ENCODE measurements at places on chromosomes 3 and 15.

DNA sequence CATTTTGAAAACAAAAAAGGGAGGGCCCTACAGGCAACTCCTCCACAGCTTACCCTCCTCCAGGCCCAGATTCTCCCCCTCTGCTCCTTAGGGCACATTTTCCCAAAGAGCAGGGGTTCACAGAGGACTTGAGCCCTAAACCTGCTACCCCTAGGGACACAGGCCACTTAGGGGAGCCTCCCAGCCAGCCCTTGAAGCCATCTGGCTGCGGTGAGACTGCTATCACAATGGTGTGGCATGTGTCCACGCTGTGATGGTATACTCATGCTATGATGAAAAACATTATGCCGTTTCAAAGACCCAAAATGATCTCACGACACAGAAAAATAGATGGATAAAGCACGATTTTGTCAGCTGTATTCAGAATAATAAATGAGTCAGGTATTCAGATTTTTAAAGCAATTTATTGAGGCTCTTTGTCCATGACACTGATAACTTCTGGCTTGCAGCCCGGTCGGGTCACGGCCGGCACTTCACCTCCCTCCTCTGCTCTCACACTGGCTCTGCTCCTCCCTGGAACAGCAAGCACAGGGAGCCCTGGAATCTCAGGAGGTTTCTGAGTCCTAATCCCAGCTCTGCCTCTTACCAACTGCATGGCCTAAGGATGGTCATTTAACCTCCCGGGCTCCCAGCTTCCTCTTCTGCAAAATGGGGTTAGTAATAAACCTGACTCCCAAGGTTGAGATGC, 115.3 kb downstream of the MEGF11 start:
- DNase-seq = no peak

DNA sequence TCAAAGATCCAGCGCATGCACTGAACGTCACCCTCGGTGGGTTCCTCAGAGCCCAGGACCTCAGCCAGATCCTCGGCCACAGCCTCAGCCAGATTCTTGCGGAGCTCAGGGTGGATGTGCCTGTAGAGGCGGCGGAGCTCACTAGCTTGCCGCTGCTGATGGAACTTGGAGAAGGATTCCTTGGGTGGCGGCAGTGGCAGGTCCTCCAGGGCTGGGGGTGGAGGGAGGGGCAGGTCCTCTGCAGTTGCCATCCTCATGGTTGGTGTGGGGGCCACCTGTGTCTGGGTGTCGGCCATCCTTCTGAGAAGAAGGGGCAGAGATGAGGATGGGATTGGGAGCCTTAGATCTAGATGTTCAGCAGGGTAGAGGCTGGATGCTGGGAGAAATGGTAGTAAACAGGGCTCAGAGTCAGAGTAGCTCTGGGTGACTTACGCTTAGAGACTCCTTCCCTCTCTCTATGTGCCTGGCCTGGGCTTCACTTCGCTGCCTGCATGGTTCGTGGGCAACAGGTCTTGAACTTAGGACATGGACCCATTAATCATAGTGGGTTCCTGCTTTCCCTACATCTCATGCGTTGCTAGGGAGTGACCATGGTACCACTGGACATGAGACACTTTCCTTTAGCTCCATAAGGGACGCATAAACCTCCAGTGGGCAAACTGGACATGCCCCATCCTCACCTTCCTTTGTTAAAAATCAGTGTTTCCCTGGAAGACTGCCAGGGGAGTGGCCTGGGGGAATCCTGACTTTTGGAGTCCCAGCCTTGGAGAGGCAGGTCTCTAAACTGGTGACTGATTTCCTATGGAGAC, 3.0 kb downstream of the XIRP1 start:
- DNase-seq = no peak

GRCh38 chr15:44441095-44441501, 13.7 kb downstream of the CTDSPL2 start:
- no peak for DNase-seq

DNA sequence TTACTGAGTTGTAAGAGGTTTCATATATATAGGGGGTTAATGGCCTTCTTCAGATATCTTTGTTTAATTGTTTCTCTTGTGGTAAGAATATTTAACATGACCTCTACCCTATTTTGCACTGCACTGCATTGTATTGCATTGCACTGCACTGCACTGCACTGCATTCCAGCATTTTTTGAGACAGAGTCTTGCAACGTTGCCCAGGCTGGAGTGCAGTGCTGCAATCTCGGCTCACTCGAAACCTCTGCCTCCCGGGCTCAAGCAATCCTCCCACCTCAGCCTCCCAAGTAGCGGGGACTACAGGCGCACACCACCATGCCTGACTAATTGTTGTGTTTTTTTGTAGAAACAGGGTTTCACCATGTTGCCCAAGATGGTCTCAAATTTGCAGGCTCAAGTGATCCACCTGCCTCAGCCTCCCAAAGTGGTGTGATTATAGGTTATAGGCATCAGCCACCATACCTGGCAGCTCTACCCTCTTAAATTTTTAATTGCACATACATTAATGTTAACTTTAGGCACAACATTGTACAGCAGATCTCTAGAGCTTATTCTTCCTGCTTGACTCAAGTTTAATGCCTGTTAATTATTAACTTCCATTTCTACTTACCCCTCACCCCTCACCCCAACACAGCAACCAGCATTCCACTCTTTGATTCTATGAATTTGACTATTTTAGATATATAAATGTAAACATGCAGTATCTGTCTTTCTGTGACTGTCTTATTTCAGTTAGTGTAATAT, 38.4 kb downstream of the NEDD4 start:
- DNase-seq = no peak

DNA sequence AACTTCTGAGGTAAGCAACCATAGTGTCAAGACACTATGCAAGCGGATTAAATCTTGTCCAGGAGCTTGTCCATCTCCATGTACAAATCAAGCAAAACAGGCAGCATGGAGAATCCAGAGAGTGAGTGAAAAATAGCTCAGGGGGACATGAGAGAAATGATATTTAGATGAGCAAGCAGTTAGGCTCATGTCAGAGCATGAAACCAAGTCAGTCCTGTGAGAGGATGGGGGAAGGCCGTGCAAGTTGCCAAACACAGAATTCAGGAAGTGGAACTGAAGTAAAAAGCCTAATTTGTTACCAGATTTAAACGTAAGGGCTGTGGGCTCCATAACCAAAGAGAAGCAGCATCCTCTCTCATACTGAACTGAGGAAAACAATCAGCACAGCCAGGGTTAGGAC, 995.9 kb downstream of the MCTP2 start:
- no peak for DNase-seq

DNA sequence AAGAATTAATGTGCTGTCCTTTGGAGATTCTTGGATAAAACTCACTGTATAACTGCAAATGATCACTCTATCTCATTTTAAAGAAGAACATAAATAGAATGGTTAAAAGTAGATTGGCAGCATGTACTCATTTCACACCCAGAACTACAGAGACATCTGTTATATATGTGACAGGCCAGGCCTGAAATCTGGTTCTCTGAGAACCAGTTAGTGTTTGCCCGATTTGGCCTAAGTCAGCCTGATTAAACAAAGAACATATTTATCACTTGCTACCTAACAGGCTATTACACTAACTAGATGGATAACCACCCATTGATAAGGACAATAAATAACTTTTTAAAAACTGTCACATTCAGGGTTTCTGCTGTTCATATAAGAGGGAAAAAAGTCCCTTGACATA, 460.1 kb downstream of the CNTN4 start:
- DNase-seq = no peak

DNA sequence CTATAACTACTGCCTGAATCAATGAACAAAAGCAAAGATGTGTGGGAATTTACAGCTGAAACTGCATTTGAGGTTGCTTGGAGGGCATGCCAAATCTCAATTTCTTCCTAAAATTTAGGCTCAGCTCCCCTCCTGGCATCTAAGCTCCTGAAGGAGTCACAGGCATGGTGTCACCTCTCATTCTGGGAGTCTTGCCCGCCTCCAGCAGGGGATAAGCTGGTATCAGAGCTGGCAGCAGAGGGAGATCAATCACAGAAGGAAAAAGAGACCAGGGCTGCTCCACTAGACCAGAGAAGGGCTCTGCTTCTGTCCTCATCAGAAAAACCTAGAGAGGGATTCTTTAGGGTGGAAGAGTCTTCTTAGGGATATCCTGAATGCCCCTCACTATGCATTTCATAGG, 150.4 kb upstream of the SLC6A11 start:
- DNase-seq = no peak

DNA sequence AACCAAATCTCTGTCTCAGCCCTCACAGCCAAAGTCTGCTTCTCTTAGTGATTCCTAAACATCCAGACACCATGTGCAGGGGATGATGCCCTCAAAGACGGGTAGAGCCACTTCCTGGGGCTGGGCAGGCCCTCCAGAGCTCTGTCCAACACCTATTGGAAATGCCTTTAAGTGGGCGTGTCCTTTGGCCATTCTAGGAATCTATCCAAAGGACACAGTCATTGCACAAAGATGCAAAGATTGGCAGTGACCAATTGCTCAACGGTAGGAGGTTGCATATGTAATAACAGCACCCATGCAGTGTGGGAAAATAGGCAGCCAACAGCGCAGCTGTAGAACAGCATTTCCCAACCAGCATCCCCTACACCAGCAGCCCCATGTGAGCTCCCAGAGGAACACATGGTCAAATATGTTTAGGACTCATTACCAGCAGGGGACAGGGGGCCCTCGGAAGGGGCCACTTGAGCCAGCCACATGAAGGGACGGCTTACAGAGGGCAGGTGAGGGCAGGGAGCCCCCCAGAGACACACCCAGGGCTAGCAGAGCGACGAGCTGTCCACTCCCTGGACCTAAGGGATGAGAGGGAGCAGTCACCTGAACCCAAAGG, 142.8 kb upstream of the IQSEC1 start:
- DNase-seq = no peak

GRCh38 chr15:50415752-50416404, 8.3 kb upstream of the USP8 start:
- no peak for DNase-seq

DNA sequence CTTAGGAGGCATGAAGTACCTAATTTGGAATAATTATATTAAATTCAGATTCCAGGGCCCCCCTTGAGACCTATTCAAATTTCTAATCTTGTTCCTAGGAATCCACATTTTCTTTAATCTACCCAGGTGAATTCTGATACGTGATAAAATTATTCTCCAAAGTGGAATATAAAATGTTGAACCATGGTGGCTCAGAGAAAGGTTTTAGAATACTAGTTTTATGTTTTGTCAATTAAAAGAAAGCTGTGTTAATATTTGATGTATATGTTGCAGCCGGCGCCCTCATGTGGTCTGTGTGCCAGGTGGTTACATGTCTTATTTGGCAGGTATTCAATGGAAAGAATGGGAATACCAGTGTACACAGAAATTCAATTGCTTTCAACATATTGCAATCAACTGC, 321.8 kb downstream of the FEZF2 start:
- DNase-seq = no peak

DNA sequence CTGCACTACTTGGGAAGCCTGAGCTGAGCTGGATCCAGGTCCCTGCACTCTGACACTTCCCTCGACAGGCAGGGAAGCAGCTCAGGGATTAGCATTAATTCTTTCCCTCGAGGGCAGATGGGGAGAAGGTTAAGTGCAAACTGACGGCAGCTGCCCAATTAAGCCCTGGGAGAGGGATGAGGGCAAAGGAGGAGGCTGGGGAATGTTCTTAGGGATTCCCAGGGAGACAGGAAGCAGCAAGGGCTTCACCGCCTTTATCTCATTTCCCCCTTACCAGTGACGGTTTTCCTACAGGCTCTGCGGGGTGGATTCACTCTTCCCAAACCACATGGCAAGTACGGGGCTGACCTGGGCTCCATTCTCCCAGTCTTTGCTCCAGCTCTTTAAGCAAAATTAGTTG, 519.0 kb upstream of the PROK2 start:
- no peak for DNase-seq

DNA sequence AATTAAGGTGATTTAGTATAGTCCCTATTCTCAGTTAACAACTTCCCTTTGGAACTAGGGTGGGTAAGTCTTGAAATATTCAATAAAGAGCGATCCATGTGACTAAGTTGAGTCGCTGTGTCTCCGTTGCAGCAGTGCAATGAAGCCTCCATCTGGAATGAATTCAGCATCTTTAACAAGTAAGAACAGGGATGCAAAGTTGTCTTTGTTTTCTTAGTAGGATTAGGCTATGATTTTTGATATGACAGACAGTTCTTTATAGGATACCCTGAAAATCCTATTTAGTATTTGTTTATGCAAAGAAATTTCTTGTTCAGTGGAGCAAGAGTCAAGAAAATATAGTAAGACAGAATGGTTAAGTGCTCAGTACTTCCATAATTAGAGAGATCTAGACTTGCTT, 52.7 kb downstream of the RBMS3 start:
- DNase-seq = no peak

- no peak for DNase-seq
Measured at GRCh38 chr15:93719921-93720351, 511.4 kb upstream of the MCTP2 start.

DNA sequence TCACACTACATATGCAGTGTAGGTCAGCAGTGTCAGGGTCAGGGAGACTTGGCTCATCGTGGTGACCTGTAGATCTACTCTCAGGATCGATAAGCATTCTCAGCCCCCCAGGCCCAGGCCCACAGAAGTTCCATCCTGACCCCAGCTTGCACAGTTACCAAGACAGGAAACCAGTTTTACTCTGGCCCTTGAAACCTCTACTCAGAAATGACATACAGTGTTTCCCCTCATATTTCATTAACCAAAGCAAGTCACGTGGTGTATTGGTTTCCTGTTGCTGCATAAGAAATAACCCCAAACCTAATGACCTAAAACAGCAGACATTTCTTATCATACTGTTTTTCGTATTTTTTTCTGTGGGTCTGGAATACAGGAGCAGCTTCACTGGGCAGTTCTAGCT, 242.2 kb downstream of the SLCO3A1 start:
- DNase-seq = no peak

GRCh38 chr3:114408736-114409670, 115.2 kb downstream of the TIGIT start:
- DNase-seq = no peak

DNA sequence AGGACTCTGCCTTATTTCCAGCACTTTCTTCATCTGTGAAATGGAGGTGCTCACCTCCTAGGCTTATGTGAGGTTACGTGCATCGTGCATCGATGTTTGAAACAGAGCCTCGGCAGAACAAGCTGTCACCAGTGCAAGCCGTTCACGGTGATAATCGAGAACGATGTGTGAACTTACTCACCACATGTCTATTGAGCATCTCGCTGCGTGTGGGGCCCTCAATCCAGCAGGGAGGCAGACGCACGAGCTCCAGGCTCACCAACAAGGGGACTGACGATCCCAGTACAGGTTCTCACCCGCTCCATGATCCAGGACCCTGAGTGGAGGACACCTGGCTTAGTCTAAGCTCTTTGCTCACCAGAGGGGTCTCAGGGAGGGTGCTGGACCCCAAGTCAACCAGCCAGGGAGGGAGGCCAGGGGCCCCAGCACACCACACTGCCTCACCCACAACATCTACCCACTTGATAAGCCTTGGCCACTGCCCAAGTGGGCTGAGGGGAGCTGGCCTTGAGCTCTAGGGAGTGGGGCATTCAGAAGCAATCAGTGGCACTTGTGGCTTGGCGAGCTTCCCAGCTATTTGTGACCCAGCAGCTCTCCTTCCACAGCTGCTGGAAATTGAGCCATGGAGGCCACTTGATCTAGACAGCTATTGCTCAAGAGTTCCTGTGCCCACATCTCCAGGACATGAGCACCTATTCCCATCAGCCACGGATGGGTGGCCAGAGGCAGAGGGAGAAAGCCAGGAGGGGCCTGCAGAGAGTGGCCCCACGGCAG, 34.4 kb upstream of the SLC6A1 start:
- DNase-seq = no peak

GRCh38 chr15:51796847-51797401, 32.5 kb upstream of the TMOD3 start:
- no peak for DNase-seq

- DNase-seq = no peak
Measured at GRCh38 chr3:32303399-32303747, 64.9 kb downstream of the CMTM8 start.

- no peak for DNase-seq
Measured at GRCh38 chr3:69998759-69999139, 784 bp upstream of the SAMMSON start.

Data from stimulated activated CD8-positive, alpha-beta memory T cell treated with anti-CD3 and anti-CD28 coated beads, Interleukin-7, amount 100 ng/mL, for 1 hour (primary cell).